ENCODE measurements at places on chromosomes 2 and 18. TPM values are rescaled to one million over a fixed set of nuclear protein-coding genes. Genes with fewer than 3 reads are reported as not detected.

GRCh38 chr2:109091526-109091925, 37.5 kb upstream of the SH3RF3 start:
- H3K27ac ChIP-seq, result no peak overlapping the region
- H3K27me3 ChIP-seq, result no peaks in the 10 kb centered on the region
- H3K4me1 ChIP-seq, result no peaks in the 10 kb centered on the region
- H3K36me3 ChIP-seq, result no peaks in the 10 kb centered on the region
- no peak for DNase-seq
- no peak overlapping the region for H3K4me3 ChIP-seq

- H3K4me1 ChIP-seq, result no peaks in the 10 kb centered on the region
- no peaks in the 10 kb centered on the region for H3K27me3 ChIP-seq
- H3K36me3 ChIP-seq, result no peaks in the 10 kb centered on the region
- H3K27ac ChIP-seq, result no peak overlapping the region
- no peak for DNase-seq
Observed at GRCh38 chr2:109555346-109555900, 58.3 kb downstream of the SEPTIN10 start.

GRCh38 chr18:3323900-3324299, 62.0 kb downstream of the MYL12B start:
- no peaks in the 10 kb centered on the region for H3K36me3 ChIP-seq
- H3K4me3 ChIP-seq, result no peak overlapping the region
- H3K27ac ChIP-seq, result no peak overlapping the region
- DNase-seq, result no peak
- H3K4me1 ChIP-seq, result no peaks in the 10 kb centered on the region
- no peaks in the 10 kb centered on the region for H3K27me3 ChIP-seq

DNA sequence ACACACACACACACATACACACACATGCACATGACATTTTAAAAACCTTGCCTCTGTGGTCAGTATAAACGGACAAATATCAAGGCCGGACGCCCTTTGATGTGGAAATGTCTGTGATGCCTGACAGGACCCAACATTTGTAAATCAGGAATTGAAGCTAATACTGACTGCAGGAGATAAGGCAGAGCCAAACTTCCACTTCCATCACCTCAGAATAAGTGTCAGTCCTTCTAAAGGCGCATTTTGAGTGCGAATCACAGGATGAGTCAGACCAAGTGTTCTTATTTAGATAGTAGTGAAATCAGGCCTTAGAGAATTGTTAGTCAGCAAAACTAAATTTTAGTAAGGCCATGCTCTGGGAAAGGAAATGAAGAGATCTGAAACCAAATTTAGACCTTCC, 211.7 kb upstream of the LRATD1 start:
- H3K27me3 ChIP-seq, result no peaks in the 10 kb centered on the region
- no peak overlapping the region for H3K27ac ChIP-seq
- H3K36me3 ChIP-seq, result no peaks in the 10 kb centered on the region
- H3K4me1 ChIP-seq, result no peaks in the 10 kb centered on the region

- H3K4me1 ChIP-seq, result no peaks in the 10 kb centered on the region
- DNase-seq, result no peak
- H3K4me3 ChIP-seq, result no peak overlapping the region
- no peaks in the 10 kb centered on the region for H3K27me3 ChIP-seq
Observed at GRCh38 chr2:103738108-103738507, 976.3 kb downstream of the TMEM182 start.

IL36G gene
- total RNA-seq, result not detected

GPBAR1 gene
- 0.38 TPM for total RNA-seq

FBXO15 gene
- 1.3 TPM for total RNA-seq

STK11IP gene
- 73.7 TPM for total RNA-seq

SLC9A2 gene
- 0.17 TPM for total RNA-seq
